ENCODE measurements at places on chromosomes 2 and 18.

DNA sequence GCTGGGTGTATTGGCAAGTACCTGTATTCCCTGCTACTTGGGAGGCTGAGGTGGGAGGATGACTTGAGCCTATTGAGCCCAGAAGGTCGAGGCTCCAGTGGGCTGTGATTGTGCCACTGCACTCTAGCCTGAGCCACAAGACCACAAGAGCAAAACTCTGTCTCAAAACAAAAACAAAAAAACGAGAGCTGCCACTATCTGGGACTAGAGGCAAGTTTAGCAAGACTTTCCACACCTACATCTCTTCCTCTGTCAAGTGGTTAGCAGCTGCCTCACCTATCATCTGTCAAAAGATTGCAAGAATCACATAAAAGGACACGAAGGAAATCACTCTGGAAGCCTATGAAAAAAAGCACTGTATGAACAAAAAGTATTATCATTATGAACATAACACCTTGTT lies 55.2 kb upstream of the RIOK3 start:
- DNase-seq: no peak

DNA sequence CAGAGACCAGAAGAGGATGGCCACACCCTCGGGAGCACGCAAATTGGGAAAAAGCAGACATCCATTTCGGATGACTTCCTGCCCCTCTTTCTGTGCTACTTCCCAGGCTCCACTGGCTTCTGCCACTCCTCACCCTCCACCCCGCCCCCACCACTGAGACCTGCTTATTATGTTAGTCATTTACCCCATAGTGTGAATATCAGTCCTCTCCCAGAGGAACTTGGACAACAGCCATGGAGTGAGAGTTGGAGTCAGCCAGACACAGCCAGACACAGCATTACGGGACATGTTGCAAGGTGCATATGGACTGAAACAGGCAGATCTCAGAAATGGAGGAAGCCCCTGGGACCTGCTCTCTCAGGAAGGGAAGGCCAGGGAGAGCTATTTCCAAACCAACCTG lies 51.8 kb downstream of the CTIF start:
- DNase-seq: no peak

DNA sequence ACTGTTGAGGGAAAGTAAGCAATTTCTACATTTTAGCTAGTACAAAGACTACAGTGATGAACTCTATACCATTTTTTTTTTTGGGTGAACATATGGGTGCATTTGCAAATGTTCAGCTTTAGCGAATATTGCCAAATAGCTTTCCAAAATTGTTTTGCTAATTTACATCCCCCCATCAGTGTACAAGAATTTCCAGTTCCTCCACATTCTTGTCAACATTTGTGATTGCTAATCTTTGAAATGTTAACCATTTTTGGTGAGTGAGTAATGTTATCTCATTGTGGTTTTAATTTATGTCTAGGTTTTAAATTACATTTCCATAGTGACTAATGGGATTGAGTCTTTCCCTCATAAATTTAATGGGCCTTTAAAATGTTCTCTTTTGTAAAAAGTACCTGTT lies 16.4 kb upstream of the CNRIP1 start:
- no peak for DNase-seq

DNA sequence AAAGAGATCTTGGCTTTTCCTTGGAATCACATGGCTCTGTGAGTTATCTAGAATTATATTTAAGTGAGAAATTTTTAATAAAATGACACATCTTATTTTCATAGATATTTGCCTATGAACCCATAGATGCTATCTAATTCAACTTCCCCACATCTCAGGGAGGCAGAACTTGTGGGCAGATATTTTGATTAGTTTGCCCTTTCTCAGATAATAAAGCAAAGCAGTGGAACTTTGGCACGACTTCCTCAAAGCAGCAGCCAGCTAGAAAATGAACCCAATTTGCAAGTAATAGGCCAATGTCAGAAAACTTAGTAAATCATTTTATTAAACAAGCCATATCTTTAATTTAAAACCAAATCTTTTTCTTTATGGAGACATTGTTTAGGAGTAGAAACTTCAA lies 32.7 kb downstream of the RAB27B start:
- no peak for DNase-seq

DNA sequence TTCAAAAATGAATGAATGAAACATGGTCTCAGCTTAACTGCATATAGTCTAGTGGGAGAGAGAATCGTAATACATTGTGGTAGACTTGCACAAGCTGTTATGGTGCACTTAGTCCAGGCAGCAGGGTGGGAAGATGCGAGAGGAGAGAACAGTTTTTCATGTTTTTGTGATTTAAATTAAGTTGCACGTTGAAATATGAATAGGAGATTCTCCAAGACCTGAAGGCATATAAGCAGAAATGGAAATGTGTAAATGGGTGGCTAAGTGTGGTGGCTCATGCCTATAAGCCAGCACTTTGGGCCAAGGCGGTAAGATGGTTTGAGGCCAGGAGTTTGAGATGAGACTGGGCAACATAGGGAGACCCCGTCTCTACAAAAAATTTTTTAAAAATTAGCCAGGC lies 60.5 kb downstream of the TMEM185B start:
- DNase-seq: no peak

- no peak for DNase-seq
These were observed 6.1 kb downstream of the FAM124B start for GRCh38 chr2:224395620-224396390.

DNA sequence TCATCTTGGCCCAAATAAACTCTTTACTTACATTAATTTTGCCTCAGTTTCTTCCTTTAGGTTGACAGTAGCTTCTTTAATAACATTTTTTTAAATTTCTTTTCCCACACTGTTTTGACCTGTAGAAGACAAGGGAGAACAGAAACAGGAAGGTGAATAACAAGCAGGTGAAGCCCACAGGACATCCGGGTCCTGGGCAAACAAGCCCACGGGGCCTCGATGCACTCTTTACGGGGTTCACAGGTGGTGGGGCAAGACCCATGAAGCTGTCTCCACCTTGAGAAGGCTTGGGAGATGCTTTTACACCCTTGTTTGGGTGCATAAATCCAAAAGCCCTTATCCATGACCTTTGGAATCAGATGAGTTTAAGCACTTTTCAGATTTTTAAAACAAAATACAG lies 301.0 kb upstream of the MGAT5 start:
- no peak for DNase-seq

GRCh38 chr18:10094154-10094553 lies 180.3 kb downstream of the VAPA start:
- no peak for DNase-seq
